ENCODE measurements at places on chromosomes 7 and 10. TPM values are rescaled to one million over a fixed set of nuclear protein-coding genes. Genes with fewer than 3 reads are reported as not detected.

SP8 gene
- total RNA-seq, result 33.7 TPM

GPR26 gene
- not detected for total RNA-seq

TAS2R3 gene
- total RNA-seq, result 1.8 TPM

VAX1 gene
- 0.23 TPM for total RNA-seq

AKR1C2 gene
- 3.8 TPM for total RNA-seq

NAT16 gene
- total RNA-seq, result 1.7 TPM

SFTPA1 gene
- not detected for total RNA-seq

TRIM73 gene
- total RNA-seq, result 6.8 TPM

RADIL gene
- total RNA-seq, result 13.8 TPM

MBLAC1 gene
- total RNA-seq, result 2.1 TPM

HSPA14 gene
- total RNA-seq, result 24.2 TPM

RARRES2 gene
- total RNA-seq, result 26.3 TPM

ARHGAP21 gene
- 104 TPM for total RNA-seq

Data from neural crest cell (in vitro differentiated cells).